T-helper 2 cell treated with Interferon-gamma antibody and Interleukin-4, amounts not matched to agents 5 μg/mL and 100 μg/mL, for 36 hours (primary cell): ENCODE measurements at places on chromosomes 2 and 18.
A peak's percentile ranks its signal among the peaks of the same experiment; 100 is the strongest.

DNA sequence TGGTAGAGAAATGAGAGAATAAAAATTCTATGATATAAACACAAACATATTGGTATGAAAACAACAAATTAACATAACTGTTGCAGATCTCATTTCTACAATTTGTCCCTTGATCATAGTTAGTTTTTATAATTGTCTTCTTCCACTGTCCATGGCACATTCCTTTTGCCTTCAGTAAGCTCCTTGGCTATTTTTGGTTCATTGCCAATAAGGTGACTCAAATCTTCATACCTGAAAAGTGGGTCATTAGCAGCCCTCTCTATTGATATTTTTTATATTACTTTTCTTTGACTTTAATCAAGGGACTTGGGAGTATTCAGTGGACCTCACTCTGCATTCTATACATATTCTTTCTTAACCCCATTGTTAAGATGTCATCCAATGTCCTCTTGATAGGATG, 552.9 kb downstream of the TDRD15 start:
- DNase-seq = no peak

DNA sequence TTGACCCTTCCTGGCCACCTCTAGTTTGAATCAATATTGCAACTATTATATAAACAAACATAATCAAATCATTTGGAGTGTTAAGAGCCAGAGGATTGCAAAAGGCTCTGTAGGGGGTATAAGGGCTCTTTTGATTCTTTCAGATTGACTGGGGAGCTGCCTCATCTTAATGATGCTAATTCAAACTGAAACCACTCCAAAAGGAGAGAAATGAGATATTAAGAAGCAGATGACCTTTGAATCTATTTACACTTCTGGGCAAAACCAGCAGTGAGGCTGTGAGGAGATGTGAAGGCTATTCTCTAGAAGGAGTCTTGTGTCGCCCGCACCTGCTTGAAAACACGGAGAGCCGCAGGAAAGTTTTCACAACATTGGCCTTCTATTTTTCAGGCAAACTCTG, 311.2 kb upstream of the CRIM1 start:
- no peak for DNase-seq
- H3K4me3 ChIP-seq = no peak overlapping the region
- H3K36me3 ChIP-seq = no peaks in the 10 kb centered on the region
- H3K4me1 ChIP-seq = no peaks in the 10 kb centered on the region
- peaks cover 10% of the 10 kb centered on the region for H3K27me3 ChIP-seq
- no peak overlapping the region for H3K27ac ChIP-seq

DNA sequence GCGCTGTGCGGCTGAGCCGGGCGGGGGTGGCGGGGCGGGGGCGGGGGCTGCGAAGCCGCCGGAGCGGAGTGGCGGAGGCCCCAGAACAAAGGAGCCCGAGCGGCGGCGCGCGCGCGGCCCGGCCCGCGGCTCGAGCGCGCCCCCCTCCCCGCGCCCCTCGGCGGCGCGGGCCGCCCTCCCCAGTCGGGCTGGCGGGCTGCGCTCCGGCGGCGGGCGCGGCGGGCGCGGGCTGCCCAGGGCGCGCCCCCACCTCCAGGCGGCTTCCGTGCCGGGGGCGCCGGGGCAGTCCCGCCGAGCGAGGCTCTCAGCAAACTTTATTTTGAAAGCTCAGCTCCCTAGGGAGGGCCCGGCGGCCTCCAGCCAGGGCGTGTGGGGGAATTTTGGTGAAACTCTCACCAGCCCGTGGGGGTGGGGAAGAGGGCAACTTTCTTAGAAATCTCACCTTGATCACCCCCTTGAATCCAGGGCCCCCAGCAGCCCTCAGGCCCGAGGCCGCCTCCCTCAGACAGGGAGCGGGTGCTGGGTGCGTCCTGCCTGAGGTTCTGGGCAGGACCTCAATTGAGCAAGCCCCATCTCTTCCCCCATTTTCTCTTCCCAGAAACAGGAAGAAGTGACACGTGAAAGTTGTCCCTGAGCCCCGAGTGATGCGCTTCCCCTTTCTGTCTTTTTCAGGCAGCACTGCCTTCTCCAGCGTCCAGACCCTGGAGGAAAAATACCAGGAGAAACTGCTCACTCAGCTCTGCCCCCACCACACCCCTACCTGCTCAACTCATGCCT, 786 bp downstream of the TET3 start:
- peaks cover 62% of the 10 kb centered on the region for H3K4me1 ChIP-seq
- peak overlapping the region; percentile 86 for H3K27ac ChIP-seq
- DNase-seq = peak; percentile 77
- peaks cover 38% of the 10 kb centered on the region for H3K36me3 ChIP-seq

GRCh38 chr2:45945302-45945717, 293.8 kb downstream of the PRKCE start:
- no peaks in the 10 kb centered on the region for H3K4me1 ChIP-seq
- H3K4me3 ChIP-seq = no peak overlapping the region
- peaks cover 8% of the 10 kb centered on the region for H3K27me3 ChIP-seq

DNA sequence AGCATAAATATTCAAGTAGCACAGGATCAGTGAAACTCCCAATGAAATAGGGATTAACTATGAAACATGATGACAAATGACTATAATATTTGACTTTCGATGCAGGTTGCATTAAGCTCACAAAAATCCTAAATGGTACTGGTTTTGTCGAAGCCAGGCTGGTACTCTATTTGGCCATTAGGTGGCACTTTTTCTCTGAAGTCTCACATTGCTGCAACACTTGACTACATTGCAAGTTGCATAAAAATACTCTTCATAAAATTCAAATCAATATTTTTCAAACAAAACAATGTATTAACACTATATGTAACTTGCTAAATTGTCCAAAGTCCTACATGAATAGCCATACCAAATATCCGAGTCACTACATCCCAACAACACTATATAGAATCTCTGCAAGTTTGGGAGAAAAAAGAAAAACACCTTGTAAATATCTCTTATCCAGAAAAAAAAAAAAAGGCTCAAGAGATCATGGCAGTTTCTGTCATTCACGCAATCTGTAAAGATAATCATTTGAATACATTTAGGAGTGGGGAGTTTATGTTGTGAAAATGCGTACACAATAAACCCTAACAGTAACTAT, 9.5 kb downstream of the RTTN start:
- DNase-seq = no peak
- H3K36me3 ChIP-seq = peaks cover 52% of the 10 kb centered on the region
- H3K4me3 ChIP-seq = no peak overlapping the region

GRCh38 chr2:112957511-112957910, 20.3 kb upstream of the IL36G start:
- H3K27me3 ChIP-seq = peaks cover 10% of the 10 kb centered on the region
- no peak overlapping the region for H3K4me3 ChIP-seq
- no peak overlapping the region for H3K27ac ChIP-seq
- DNase-seq = no peak
- no peaks in the 10 kb centered on the region for H3K4me1 ChIP-seq

DNA sequence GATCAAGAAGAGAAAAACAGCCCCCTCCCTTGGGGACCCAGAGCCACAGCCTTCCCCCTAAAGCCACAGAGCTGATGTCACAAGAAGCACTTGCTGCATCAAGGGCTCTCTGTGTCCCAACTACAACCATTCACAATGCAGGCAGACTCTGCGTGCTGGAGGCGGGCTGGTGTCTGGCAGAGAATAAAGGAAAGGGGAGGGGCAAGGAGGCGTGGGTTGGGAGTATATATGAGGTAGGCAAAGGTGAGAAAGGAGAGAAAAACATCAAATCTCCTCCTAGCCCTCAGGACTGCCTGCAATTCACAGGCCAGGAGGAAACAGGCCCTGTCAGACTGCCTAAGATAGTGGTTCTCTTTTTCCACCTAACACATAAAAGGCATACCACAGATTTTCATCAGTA, 48.8 kb upstream of the IHH start:
- peak; percentile 5 for DNase-seq
- peaks cover 2% of the 10 kb centered on the region for H3K4me1 ChIP-seq
- no peaks in the 10 kb centered on the region for H3K36me3 ChIP-seq
